ENCODE measurements at places on chromosomes 3 and 15.

- DNase-seq = no peak
Observed at GRCh38 chr3:123621850-123622189, 37.0 kb upstream of the HACD2 start.

- DNase-seq = no peak
Observed at GRCh38 chr15:44501768-44502366, 35.1 kb upstream of the EIF3J start.

- no peak for DNase-seq
Observed at GRCh38 chr3:11250902-11251806, 21.0 kb upstream of the ATG7 start.

DNA sequence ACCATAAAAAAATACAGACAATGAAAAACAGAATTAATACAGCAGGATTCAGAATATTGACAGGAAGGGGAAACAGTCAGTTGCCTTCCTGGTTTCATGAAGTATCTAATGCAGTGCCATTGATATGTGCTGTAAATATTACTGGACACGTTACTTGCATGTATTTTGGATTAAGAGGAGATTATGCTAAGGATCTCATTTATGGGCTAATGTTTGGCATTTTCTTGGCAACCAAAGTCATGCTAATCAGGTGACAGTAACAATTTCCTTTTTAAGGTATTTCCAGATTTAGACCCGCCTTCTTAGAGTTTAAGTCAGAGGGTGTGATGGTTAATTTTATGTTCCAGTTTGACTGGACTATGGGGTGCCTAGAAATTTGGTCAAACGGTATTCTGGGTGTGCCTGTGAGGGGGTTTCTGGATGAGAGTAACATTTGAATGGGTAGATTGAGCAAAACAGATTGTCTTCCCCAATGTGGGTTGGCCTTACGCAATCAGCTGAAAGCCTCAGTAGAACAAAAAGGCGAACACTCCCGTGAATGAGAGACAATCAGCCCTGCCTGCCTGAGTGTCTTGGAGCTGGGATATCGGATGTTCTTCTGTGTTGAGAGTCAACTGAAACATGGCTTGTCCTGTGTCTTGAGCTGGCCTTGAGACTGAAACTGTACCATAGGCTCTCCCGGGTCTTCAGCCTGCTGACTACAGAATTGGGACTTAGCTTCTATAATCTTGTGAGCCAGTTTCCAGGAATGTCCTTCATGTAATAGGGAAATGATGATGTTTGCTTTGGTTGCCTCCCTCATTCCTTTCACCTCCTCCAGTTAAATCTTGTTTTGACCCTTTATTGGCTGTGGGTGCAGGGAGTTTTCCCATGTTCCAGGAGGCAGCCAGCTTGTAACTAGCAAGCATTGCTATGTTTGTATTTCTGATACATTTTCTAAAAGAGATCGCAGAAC lies 10.5 kb downstream of the SQOR start:
- DNase-seq = peak; percentile 59

GRCh38 chr3:58116161-58116955 lies 94.4 kb downstream of the DNASE1L3 start:
- DNase-seq = no peak

DNA sequence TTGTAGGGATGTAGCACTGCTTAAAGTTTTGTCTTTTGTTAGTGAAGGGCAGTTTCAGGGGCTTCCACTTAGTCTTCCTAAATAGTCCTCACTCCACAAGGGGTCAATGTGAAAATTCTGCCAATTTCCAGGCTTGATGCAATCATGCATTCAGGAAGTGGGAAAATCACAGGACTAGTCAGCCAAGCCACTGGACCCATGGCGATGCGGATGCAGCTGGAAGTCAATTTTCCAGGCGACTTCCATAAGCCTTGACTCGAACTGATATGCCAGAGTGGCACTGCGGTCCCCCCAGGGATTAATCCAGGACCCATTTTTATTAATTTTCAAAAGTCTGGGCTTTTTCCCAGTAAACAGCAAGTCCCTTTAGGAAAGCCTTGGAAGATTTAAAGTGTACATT lies 26.1 kb downstream of the GBE1 start:
- no peak for DNase-seq

GRCh38 chr15:57387564-57388076 lies 11.3 kb downstream of the CGNL1 start:
- DNase-seq = no peak

GRCh38 chr3:193194371-193194770 lies 46.7 kb upstream of the PLAAT1 start:
- no peak for DNase-seq

- DNase-seq = no peak
Observed at GRCh38 chr3:101811875-101812274, 32.9 kb downstream of the NXPE3 start.

- no peak for DNase-seq
Observed at GRCh38 chr15:31262143-31262530, 64.5 kb upstream of the KLF13 start.

GRCh38 chr3:26714485-26714884 lies 91.9 kb downstream of the LRRC3B start:
- no peak for DNase-seq

DNA sequence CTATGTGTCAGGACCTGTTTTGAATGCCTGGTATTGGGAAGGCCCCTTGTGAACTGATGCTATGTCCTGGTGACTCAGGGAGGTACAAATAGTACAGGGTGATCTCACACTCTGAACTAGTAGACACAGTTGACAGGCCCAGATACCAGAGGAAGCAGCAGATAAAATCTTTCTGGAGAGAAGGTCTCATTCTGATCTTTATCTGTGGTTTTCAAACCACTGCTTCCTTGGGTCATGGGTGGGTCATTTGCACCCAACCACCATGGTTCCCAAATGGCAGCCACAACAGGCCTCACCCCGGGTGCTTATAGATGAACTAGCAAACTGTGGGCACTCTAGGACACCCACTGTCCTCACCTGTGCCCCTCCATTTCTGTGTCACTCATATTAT lies 43.4 kb downstream of the PXYLP1 start:
- no peak for DNase-seq

DNA sequence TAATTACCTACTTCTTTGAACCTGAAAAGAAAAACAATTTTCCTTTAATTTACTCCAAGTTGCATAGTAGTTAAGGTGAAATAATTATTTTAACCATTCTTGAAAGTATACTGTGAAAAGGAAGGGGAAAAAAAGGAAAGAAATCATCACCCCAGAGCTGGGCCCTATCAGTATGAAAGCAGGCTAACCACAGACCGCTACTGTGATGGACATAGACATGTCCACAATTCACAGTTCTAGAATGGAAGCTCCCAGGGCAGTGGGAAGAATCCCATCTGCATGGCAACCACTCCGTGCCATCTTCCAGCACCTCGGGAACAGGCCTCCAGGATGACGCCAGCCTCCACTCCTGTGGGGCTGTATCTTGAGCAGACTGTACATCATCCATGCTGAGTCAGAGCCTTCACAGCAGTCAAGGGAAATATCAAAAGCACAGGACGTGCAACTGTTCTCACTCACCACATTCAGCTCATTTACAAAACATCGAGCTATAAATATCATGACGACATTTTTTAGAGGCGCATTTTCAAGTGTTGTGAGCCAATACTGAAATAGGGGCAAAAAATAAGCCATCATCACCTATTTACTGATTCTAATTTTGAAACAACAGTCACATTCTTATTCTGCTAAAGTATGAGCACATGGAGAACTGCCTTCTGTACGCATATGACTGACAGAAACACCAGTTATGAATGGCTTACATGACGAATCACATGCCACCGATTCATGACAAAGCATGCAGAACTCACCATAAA lies 119.7 kb downstream of the SNRK start:
- DNase-seq = no peak

DNA sequence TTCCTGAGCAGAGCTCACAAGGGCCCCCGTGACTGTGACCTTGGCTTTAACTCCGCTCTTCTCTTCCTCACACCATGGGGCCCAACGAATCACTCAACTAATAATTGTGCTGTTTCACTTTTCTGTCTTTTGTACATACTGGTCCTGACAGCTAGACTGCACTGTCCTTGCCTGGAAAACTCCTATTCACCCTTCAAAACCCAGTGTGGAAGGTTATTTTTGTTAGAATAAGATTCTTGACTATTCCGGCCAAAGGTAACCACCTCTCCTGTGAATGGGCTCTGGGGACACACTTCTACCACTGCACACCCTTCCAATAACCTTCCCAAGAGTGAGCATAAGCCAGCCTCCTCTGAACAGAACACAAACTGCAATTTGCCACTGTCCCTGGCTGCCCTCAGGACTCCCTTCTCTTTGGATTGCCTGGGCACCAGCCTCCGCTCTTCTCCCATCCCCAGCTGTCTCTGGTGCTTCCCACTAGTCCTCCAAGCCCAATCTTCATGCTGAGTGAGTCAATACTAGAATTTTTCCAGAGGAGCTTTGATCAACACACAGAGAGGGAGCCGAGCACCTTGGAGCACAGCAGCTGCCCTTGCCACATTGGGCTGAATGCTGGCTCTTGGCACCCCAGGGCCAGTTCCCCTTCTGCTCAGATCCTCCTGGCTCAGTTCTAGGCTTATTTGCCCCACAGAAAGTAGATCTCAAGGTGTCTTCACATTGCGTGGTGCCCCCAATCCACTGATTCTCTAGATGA lies 2.1 kb downstream of the SCN5A start:
- DNase-seq = no peak

GRCh38 chr3:123584284-123584987 lies 417 bp downstream of the HACD2 start:
- peak; percentile 55 for DNase-seq

DNA sequence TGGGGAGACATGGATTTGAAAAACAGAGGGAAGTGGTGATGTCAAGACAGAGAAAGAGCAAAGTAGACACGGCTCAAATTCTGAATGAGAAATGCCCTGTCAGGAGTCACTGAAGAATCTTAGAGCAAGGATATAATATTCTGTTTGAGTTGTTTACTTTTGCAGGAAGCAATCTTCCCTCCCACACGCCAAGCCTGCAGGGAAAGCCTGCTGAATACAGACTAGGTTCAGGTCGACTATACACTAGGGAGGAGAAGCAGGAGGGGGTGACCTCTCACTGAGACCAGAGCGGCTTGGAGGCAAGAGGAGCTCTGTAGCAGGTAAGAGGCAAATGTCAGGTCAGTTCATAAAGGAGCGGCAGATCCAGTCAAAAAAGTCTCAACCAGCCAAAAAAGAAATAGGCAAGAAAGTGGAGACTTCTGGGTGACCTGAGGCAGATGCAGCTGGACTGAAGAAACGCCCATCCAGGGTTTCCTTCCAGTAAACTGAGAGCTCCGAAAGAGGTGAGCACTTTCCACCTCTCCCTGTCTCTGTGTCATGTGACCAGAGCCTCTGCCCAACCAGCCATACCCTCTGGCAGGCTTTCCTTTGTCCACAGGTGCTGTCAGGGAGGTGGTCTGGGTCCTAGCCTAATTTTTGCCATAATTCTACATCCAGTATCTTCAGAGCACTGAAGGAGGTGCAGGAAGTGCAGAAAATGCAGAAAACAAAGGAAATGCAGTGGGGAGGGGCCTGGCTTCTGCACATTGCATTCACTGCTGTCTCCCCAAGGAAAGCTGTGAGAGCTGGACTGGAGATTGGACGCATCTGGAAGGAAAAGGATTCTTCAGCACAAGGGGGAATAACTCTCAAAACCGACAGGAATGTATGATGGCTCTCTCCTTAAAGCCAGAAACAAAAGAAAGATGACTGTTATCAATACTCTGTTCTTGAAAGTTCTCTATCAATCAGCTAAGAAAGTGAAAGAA lies 37.8 kb upstream of the CTXND1 start:
- no peak for DNase-seq

- no peak for DNase-seq
Observed at GRCh38 chr3:11638495-11639358, 5.0 kb downstream of the VGLL4 start.

GRCh38 chr3:195441476-195441991 lies 1.3 kb downstream of the ACAP2 start:
- DNase-seq = peak; percentile 24

- no peak for DNase-seq
Observed at GRCh38 chr3:32531010-32531647, 28.5 kb upstream of the CMTM6 start.

- no peak for DNase-seq
Observed at GRCh38 chr3:117921411-117921810, 1113.2 kb downstream of the IGSF11 start.

DNA sequence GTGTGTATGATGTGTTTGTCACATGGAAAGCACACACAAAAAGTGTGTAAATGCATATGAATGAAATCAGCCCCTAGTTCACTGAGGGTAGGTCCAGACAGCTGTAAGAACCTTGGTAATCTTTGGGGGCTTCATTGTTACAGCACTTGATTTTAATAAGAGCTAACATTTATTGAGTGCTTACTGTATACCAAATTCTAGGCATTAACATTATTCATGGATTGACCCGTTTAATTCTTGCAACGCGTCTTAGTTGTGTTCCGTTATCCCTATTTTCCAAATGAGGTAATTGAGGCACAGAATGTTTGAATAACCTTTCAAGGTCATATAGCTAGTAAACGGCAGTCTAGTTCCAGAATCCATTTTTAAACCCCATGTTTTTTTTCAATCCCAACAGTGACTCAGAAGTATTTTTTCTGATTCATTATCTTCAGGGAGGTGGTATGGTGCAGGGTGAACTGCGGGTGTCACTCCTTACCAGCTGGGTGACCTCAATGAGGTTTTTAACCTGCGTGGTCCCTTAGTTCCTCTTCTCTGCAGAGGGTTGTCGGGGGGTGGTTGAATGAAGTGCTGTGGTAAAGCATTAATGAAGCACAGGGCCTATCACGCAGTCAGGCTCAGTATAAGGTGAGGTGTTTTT lies 14.2 kb downstream of the RAB8B start:
- no peak for DNase-seq

GRCh38 chr3:188421836-188422540 lies 268.0 kb downstream of the LPP start:
- no peak for DNase-seq

- no peak for DNase-seq
Observed at GRCh38 chr15:53808058-53808706, 48.7 kb upstream of the WDR72 start.

- DNase-seq = no peak
Observed at GRCh38 chr3:150984066-150984465, 11.5 kb upstream of the CLRN1 start.

DNA sequence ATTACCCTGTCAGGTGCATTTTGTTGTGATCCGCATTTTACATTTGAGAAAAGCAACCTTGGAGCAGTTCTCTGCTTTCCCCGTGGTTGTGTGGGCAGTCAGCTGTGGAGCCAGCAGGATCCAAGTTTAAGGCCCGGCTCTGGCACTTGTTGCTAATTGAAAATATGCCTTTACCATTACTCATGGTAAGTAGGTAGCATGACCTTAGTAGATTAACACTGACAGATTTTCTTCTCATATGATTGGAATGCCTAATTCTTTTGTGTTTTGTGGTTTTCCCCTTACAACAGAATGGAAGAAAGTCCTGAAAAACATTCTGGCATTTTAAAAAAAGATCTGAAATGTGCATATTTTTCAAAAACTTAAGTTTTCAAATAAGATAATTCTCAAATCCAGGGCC lies 246.5 kb upstream of the LRRN1 start:
- DNase-seq = no peak
